Psoas muscle (tissue), 8 donors: ENCODE measurements at places on chromosomes 13 and 19.
A peak's percentile ranks its signal among the peaks of the same experiment; 100 is the strongest.

DNA sequence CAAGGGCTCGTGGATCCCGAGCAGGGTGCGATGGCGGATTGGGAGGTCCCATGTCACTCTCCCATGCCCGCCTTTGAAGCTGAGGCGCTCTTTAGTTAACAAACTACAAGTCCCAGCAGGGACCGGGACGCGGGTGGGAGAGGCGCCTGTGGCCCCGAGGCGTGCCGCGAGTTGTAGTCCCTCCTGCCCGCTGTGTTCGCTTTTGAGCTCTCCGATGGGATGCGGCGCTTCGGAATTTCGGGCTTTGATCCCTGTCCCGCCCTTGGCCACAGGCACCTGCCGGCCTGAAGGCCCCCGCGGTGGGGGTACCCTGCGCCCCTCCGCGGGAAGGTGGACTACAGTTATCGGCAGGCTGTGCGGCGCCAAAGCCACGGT is 11.0 kb downstream of the CYTH2 start:
- DNase-seq: peak; percentile 69

DNA sequence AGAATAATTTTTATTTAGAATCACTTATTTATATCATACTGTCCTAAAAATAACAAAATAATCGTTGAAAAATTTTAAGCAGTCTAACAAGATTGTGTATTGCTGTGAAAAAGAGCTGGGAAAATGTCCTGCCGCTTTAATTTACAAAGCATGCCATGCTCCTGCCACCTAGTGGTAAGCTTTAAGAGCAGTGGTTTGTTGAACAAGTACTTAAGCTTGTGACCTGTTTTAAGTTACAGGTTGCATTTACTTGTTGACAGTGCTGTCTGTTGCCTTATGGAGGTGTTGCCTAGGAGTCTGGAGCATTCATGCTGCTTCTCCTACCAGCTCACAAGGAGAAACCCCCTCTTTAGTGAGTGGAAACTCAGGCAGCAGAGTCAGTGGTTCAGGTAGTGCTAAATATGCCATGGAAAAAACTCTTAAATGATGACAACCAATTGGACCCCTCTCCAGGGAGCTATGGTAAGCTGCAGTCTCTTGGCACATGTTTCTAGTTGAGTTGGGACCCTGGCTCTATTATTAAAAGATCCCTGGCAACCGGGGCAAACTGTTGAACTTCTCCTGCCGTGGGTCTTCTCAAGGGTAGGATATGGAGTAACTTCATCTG is 68.4 kb downstream of the SPATA13 start:
- DNase-seq: no peak

GRCh38 chr13:101408154-101408553 is 8.2 kb downstream of the NALCN start:
- no peak for DNase-seq

GRCh38 chr19:4077007-4077374 is 10.3 kb upstream of the ZBTB7A start:
- no peak for DNase-seq

GRCh38 chr13:54859827-54860226 is 1831.2 kb downstream of the OLFM4 start:
- DNase-seq: no peak

GRCh38 chr13:103517066-103517767 is 451.0 kb upstream of the SLC10A2 start:
- DNase-seq: no peak

DNA sequence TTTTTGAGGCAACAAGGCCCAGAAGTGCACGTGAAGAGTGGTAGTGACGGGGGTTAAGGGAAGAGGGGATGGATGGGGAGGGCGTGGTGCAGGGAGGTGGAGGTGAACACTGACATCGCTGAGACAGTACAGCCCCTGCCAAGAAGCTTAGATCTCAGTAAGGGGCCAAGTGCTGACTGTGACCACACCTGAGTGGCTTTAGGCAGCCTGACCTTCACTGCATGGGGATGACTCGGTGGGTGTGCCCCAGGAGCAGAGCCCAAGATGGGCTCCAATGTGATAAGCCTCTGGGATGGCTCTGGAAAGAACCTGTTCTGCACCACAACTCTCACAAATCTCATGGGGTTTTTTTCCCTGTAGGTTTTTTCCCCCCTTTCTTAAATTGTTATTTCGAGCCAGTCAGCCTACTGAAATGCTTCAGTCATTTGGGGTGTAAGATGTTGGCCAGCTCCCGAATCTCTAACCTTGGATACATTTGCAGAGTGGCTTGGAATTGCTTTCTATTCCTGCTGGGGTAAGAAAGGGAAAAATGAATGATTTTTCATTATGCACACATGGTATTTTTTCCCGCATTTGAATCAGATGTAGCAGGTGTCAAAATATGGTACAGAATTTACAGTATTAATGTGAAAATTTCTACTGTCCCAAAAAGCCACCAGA is 165.0 kb downstream of the TM9SF2 start:
- no peak for DNase-seq

GRCh38 chr13:98346904-98347636 is 170.0 kb upstream of the RNF113B start:
- no peak for DNase-seq

DNA sequence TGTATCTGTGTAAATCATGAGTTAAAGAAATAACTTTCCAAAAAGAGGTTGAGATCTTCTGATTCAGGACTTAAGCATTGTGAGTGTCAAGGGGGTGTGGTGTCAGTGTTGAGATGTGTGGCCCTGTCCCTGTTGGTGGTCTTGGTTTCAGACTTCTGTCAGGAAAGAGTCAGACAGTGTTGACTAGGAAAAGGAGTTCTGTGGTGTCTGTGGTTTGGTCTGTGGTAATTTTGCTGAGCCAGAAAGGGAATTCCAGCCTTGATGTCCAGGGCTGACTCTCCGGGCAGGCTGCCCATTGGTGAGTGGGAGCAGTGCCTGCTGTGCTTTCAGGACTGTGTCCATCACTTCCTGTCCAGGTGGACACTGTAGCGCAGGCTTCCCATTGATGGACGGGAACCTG is 39.8 kb upstream of the IGFL4 start:
- DNase-seq: no peak

DNA sequence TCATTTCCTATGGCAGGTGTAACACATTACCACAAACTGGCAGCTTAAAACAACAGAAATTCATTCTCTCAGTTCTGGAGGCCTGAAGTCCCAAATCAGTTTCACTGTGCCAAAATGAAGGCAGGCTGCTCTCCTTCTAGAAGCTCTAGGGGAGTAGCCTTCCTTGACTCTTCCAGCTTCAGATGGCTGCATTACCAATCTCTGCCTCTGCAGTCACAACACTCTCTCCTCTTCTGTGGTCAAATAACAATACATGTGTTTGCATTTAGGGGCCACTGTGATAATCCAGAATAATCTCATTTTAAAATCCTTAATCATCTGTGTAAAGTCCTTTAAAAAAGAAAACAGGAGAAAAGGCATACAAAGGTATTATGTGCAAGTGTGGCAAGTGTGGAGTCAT is 7.8 kb downstream of the DIAPH3 start:
- no peak for DNase-seq

- DNase-seq: no peak
Observed at GRCh38 chr13:110539894-110540293, 21.6 kb downstream of the RAB20 start.

GRCh38 chr19:42634409-42635232 is 39.9 kb upstream of the CEACAM8 start:
- no peak for DNase-seq

GRCh38 chr19:17536955-17537354 is 18.5 kb upstream of the COLGALT1 start:
- DNase-seq: no peak

GRCh38 chr13:33279414-33280278 is 5.9 kb downstream of the STARD13 start:
- DNase-seq: no peak

DNA sequence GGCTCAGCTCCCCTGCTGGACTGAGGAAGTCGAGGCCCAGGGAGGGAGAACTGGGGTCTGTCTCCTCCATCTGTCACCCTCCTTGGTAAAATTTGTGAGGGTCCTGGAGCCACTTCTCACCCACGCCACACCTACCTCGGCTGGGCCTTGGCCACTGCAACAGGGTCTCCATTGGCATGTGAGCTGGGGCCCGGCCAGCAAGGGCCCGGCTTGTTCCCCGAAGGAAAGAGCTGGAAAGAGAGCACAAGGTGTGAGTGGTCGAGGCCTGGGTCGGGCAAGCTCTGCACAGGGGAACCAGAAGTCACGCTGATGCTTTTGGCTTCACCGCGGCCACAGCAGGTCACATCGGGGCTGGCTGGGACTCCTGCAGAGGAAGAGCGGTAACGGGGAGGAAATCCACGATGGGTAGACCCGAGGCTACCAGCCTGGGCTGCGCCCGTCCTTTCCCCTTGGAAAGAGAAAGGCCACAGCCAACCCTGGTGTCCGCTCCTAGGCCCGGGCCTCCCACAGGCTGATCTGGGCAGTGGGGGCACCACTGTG is 9.0 kb downstream of the NANOS3 start:
- DNase-seq: no peak

GRCh38 chr13:27375686-27376326 is 48.6 kb upstream of the GTF3A start:
- DNase-seq: peak; percentile 49

GRCh38 chr13:49308097-49308875 is 60.6 kb downstream of the CDADC1 start:
- peak; percentile 85 for DNase-seq

- DNase-seq: no peak
Observed at GRCh38 chr13:97030705-97031452, 36.6 kb upstream of the OXGR1 start.

DNA sequence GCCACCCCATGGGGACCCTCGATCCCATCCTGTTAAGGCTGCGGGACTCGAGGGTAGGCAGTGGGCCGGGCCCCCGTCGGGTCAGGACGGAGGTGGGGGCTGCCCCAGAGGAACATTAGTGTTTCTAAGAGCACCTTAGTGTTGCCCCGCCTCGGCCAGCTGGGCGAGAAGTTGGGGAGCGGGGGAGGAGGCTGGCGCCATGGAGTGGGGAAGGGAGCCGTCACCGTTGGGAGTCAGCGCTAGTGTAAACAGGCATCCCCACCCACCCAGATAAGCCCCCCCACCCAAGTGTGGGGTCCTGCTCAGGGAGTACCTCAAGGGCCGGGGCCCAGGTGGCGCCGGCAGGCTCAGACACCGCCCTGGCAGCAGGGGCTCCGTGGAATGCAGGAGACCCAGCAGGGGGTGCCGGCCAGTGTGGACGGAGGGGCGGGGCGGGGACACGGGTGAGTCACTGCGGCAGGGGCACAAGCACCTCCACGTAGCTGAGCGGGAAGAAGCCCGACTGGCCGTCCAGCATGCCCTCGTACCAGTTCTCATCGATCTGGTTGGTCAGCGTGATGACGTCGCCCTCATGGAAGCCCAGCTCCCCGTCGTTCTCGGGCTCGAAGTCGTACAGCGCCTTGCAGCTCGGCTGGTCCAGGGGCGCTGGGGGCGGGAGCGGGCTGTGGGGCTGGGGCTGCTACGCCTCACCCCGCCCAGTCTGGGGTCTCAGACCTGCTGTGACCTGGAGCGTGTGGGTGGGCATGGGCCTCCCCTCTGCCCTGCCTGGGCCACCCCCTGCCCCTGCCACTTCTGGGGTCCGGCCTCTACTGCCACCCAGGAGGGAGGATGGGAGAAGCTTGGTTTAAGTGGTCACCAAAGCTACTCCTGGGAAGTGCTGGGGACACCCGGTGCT is 18.0 kb downstream of the MPND start:
- DNase-seq: no peak

DNA sequence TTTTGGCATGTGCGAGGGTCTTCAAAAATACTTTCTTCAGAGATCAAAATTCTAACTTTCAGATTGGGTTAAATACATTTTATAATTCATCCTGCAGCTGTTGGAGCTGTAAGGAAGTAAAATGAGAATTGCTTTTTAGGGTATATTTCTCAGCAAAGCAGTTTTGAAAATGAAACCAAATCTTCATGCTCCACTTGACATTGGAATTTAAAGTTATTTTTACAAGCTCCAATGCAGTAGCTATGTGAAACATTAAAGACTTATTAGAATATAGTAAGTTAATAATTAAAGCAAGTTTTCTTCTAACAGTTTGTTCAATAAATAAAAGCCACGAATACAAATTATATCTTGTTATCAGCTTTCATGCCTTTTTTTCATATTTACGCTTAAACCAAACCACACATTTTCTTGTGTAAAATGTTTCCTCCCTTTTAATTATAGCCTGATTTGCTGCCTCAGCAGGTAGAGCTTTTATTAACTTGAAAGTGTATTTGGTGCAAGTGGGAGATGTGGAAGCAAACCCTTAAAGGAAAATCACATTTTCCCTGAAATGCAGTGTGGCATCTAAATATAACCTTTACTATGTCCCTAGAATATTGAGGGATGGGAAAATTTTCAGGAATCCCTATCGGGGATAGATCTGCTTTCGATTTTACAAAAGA is 12.4 kb upstream of the MICU2 start:
- no peak for DNase-seq

DNA sequence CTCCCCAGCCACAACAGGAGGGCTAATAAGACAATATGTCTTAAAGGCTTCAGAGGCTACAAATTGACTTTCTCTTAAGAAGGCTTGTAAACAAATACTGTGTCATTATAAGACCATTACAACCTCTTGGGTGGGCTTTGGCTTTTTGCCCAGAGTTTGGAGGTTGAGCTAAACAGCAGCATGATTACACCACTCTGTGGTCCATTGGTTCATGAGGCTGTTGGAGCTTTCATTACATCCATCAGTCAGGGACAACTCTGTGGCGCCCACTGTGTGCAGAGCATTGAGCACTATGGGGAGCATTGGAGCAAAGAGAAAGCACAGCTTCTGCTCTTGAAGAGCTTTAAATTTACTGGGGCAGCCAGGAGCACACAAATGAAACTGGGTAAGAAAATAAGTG is 75.9 kb downstream of the TNFSF11 start:
- DNase-seq: no peak

DNA sequence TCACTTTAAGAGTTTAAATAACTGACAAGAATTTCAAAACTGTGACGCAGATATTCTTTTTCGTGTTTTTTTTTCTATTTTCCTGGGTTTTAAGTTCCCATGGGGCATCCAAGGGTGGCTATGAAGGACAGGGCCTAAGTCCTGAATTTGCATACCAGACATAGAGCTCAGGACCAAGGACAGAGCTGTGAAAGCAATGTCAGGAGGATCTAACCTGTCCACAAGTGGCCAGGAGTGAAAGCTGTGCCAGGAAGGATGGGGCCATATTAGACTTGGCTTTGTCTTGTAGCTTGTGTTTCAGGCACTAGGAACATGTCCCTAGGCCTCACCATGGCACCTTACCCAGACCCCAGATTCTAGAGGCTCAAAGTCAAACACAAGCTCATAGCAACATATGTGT is 289.4 kb upstream of the MIR17HG start:
- DNase-seq: no peak

- DNase-seq: peak; percentile 33
Observed at GRCh38 chr19:45469945-45470761, 2.4 kb downstream of the FOSB start.

DNA sequence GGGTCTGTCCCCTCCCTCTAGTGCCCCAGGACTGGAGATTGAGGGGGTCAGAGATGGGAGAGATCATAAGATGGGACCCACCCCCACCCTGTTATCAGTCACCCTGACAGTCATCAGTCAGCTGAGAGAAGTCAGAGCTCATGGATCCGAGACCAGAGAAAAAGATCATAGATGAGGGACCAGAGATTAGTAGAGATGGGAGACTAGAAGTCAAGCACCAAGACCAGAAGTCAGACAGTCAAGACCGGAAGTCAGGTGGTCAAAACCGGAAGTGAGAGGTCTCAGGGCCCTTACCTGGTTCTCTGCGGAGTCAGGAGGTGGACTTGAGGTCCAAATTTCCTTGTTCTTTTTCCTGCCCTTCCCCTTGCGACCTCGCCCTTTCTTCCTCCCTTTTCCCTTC is 7.0 kb downstream of the COL5A3 start:
- no peak for DNase-seq

- no peak for DNase-seq
Observed at GRCh38 chr13:113586661-113587479, 2.3 kb downstream of the TFDP1 start.

- DNase-seq: no peak
Observed at GRCh38 chr19:3274942-3275582, 50.6 kb downstream of the CELF5 start.
